ENCODE measurements at places on chromosomes 2 and 18.

GRCh38 chr2:224060783-224061482 lies 21.8 kb upstream of the SERPINE2 start:
- DNase-seq: no peak

DNA sequence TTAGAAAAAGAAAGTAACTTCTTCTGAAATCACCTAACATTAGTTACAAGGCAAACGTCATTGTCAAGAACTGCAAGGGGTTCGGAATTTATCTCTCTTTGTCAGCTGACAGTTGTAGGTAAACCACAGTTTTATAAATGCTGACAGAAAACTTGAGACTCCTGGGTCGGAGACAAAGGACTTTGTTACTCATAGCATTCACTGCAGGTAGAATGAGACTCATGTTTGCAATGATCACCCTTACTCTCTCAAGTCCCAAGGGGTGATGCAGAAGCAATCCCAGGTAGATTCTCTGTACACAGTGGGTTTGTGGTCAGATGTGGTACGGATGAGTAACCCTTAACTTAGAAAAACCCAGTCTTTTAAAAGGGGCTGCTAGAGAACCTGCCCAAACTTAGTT lies 757.8 kb downstream of the TRIB2 start:
- DNase-seq: no peak

- no peak for DNase-seq
Observed at GRCh38 chr2:48428449-48428848, 101.5 kb upstream of the STON1 start.

DNA sequence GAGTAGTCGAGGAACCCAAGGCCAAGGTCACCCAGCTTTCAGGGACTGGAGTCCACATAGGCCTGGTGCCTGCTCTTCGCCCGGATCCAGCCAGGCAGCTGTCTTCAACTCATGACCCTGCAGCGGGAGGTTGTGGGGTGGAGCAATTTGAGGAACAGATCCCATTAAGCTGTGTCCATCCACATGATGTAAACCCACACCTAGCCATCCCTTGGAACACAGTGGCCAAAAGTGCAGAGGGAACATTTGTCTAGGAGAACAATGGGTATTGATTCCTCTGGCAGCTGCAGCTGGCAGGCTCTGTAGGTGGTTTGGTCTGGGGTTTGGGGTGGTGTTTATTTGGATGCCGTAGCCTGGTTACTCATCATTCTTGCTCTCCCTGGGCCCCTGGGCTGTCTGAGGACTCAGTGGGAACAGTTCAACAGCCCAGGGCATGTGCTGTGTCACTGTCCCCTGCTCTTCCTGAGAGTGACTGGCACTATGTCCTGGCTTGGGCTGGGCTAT lies 99.4 kb downstream of the TFCP2L1 start:
- DNase-seq: no peak

- DNase-seq: no peak
Observed at GRCh38 chr2:219739866-219740440, 112.5 kb downstream of the SLC4A3 start.

GRCh38 chr2:29567906-29568520 lies 353.4 kb downstream of the ALK start:
- no peak for DNase-seq

- no peak for DNase-seq
Observed at GRCh38 chr18:79624356-79625170, 55.0 kb upstream of the CTDP1 start.

DNA sequence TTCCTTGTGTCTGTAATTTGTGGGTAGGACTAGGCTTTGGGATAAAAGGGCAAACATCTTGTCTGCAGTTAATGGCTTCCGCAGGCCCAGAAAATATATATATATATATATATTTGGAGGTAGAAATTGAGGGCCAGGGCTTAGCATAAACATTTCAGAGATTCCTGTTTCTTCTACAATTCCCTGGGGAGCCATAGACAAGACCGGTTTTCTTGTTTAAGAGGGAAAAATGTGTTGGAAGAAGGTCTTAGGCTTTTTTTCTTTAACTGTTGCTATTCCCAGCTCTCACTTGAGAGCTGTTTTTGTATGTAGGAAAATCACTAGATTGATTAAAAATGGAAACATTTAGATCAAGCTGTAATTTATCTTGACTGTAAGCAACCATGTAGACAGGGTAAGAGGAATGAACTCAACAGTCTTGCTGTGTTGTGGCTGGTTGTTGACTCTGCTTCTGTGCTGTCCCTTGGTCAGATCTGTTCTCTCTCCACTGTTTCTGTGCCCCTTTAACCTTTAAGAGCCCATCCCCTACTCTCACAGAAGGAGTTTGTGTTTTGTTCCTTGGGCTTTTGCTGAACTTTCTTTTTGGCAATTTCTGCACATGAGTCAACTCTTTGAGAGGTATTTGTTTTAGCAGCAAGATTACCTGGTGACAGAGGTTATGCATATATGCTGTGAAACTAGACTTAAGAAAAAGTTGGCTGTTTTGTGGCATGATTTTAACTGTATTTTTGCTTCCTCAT lies 58.3 kb downstream of the EFEMP1 start:
- no peak for DNase-seq

DNA sequence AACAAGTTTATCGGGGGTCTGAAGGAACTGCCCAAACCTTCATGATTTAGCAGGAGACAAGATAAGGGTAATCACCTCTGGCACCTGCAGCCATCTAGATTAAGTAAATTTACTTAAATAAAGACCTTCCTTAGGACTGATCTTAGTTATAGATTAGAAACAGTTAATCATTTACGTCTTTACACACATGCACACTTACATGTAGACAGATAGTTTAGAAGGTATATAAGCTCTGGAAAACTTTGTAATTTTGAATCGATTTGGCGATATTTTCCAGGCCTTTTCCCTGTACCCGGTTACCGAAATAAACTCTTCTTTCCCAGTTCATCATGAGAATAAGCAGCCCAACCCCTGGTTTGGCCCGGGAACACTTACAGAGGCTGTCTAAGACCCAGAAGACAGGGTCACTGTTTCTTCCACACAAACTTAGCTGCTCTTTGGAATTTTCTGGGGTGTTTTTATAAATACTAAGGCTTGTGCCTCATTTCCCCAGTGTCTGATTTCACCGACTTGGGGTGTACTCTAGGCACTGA lies 560 bp upstream of the SKA1 start:
- DNase-seq: no peak

- no peak for DNase-seq
Observed at GRCh38 chr2:138094031-138094430, 129.8 kb downstream of the HNMT start.

- DNase-seq: no peak
Observed at GRCh38 chr18:45719106-45719505, 4.9 kb upstream of the SLC14A1 start.

- no peak for DNase-seq
Observed at GRCh38 chr2:16682431-16683118, 16.9 kb upstream of the CYRIA start.

GRCh38 chr2:156356014-156356754 lies 23.7 kb upstream of the NR4A2 start:
- no peak for DNase-seq

DNA sequence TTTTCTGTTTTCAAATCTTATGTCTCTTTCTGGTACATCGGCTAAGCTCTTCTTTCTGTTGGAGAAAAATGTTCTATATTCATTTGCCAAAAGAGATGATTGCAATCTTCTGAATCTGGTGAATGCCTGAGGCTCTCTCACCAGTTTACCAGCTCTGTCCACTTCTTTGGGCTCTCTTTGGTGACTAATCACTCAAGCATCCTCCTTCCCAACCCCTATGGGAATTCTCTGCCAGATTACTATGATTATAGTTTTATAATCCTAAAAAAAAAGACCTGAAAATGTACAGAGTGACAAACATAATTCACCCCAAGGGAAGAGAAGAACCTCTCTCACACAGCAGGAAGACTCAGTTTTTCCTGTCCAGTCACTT lies 187.3 kb downstream of the CAMKMT start:
- no peak for DNase-seq

GRCh38 chr2:42974721-42975717 lies 182.6 kb upstream of the HAAO start:
- peak; percentile 19 for DNase-seq

DNA sequence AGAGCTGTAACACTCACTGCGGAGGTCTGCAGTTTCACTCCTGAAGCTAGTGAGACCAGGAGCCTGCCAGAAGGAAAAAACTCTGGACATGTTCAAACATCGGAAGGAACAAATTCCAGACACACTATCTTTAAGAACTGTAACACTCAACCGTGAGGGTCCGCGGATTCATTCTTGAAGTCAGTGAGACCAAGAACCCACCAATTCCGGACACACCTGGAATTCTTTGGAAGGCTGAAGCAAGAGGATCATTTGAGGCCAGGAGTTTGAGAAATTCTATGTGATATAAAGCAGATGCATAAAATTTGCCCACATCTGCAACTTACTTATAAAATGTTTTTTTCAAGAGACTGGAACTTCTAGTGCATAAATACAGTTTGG lies 43.5 kb upstream of the ITSN2 start:
- no peak for DNase-seq
